ENCODE measurements at places on chromosomes 3 and 15.

DNA sequence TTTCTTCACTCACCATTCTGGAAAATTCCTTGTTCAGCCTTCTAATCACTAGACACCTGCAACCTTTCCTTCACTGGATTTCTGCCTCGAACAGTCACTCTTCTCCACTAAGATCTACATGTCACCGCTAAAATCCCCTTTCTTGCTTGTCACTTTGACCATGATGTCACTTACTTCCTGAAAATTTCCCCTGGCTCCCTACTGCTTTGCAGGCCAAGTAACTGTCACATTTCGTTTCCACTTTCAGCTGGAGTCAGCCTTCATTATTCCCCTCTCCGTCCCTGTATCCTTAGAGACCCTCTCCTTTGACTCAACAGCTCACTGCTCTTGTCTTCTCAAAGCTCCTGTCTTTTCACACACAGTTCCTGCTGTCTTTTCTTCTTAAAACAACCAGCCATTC is 15.9 kb downstream of the CHL1 start:
- no peak for DNase-seq

DNA sequence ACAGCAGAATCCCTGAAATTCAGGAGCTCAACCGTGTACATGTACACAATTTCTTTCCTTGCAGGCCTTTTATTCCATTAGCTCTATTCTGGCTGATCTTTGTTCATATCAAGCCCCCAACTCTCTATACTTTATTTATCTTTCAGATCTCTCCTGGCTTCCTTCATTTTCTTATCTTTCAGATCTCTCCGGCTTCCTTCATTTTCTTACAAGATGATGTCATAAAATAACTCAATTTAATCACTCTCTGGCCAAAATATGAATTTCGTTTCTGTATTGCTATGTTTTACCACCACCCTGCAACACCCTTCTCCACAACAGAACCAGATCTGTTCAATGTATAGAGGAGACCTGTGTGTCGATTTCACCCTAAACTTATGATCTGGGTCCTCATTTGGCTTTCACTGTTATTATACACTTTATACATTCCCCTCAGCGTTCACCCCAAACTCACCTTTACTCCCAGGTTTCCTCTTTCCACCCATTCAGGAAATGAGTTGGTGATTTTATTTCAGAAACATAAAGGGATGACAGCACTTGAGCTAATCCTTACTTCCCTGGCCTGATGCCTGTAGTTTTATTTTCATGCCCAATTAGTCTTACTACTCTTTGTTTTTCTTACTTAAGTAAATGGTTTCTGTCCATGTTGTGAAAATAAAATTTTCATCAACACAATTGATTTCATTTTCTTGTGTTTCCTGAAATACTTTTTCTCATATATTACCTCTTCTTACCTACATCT is 195.5 kb downstream of the BCHE start:
- no peak for DNase-seq

DNA sequence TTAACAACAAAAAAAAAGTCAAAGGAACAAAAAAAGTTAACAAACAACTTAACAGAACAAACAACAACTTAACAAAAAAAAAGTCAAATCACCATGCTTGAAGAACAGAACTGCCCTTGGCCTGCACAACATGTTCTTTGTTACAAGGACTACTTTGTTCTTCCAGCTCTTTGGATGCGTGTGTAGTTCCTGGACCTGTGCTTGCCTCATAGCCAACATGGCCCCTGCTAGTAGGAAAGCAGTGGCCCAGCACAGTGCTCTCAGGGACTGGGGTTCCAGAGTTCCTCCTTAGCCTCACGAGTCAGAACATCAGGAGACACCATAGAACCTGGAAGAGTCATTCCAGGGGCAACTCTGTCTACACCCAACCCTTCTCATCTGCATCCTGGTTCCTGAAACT is 10.9 kb upstream of the STRIT1 start:
- no peak for DNase-seq

GRCh38 chr3:52299879-52300611 is 12.4 kb downstream of the GLYCTK start:
- no peak for DNase-seq

DNA sequence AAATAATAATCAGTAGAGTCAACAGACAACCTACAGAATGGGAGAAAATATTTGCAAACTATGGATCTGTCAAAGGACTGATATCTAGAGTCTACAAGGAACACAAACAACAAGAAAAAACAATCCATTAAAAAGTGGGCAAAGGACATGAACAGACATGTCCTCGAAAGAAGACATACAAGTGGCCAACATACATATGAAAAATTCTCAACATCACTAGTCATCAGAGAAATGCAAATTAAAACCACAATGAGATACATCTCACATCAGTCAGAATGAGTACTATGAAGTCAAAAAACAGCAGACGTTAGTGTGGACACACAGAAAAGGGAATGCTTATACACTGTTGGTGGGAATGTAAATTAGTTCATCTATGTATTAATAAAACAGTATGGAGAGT is 33.7 kb downstream of the SLC2A2 start:
- DNase-seq = no peak

DNA sequence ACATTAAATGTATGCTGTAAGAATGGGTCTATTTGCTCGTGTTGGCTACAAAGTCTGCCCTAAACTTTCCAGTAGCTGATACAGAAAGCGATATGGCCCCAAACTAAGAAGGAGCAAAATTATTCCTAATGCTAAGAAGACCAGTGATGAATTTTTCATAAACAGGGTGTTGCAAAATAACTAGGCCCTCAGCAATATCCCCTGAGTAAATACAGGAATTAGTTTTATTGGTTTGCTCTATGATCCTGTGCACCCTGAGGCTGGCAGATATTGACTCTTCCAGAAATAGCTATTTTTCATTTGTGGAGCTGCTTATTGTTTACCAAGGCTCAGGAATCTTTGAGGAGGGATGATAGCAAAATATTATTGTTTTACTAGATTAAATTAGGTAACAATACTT is 60.9 kb upstream of the CCNL1 start:
- no peak for DNase-seq

- DNase-seq = no peak
Observed at GRCh38 chr15:38538328-38539007, 26.1 kb downstream of the RASGRP1 start.

GRCh38 chr3:78785004-78785403 is 982.8 kb downstream of the ROBO1 start:
- no peak for DNase-seq

GRCh38 chr15:79849789-79850188 is 47.0 kb downstream of the MTHFS start:
- DNase-seq = no peak

GRCh38 chr15:43168192-43169107 is 16.8 kb upstream of the CCNDBP1 start:
- DNase-seq = no peak

- DNase-seq = no peak
Observed at GRCh38 chr3:52394751-52395502, 50.0 kb downstream of the SEMA3G start.

- DNase-seq = no peak
Observed at GRCh38 chr3:139555249-139555648, 15.7 kb upstream of the RBP1 start.

DNA sequence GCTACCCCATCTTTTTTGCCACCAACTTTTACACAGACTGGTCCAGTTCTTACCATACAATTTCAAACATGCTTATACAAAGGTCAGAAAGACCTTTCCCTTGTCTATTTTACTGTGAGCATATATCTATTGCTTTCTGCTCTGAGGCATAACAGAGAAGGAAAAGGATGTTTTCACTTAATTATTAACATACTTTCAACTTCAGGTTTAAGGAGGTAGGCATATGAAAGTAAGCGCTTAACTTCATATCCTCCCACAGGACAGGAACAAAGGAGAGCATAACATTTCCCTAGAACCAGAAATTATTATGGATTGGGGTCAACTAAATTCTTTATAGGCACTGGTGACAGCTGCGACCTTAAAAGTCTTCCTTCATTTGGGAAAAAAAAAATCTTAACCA is 1.1 kb downstream of the MYEF2 start:
- no peak for DNase-seq

- DNase-seq = no peak
Observed at GRCh38 chr3:168467115-168467714, 371.5 kb upstream of the GOLIM4 start.

GRCh38 chr3:177146646-177147045 is 50.6 kb downstream of the TBL1XR1 start:
- DNase-seq = peak; percentile 73

GRCh38 chr3:154169796-154170110 is 48.6 kb downstream of the ARHGEF26 start:
- no peak for DNase-seq

- no peak for DNase-seq
Observed at GRCh38 chr3:48196611-48197010, 8.4 kb upstream of the CDC25A start.

DNA sequence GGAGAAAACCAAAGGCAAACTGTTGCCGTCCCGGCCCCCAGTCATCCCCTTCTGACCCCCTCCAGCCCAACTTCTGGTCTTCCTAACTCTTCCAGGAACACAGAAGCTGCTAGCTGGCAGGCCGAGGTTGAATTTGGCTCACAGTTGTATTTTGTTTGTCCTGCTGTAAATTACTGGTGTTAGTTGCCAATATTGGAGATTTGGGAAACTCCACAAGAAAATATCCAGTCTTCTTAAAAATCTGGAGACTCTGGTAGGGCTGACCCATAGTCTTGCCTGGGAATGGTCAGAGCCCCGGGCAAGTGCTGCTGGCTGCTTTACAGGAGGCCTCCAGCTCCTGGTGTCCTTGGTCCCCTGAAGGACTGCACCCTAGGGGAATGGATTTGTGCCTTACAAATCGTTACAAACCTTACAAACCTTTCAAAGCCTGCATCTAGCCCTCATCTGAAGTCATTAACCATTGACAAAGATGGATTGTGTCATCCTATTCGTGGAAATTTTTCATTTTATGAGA is 112.0 kb upstream of the MCTP2 start:
- no peak for DNase-seq

- no peak for DNase-seq
Observed at GRCh38 chr3:141191097-141191749, 40.4 kb upstream of the PXYLP1 start.

GRCh38 chr15:41987925-41988275 is 15.5 kb upstream of the EHD4 start:
- no peak for DNase-seq

DNA sequence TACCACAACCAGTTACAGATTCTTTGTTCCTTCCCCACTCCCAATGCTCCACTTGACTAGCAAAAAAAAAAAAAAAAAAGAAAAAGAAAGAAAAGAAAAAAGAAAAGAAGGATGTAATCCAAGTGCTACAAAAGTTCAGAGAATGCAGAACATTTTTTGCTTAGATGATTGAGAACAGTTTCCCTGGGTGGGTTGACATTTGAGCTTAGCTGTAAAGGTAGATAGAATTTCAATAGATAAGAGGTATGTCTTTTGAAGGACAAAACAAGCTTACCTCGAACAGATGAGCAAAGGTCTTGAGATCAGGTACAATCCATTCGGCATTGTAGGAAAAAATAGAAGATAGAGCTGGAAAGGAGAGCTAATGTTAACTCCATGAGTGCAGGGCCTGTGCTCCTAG is 344.6 kb upstream of the NECTIN3 start:
- DNase-seq = no peak

DNA sequence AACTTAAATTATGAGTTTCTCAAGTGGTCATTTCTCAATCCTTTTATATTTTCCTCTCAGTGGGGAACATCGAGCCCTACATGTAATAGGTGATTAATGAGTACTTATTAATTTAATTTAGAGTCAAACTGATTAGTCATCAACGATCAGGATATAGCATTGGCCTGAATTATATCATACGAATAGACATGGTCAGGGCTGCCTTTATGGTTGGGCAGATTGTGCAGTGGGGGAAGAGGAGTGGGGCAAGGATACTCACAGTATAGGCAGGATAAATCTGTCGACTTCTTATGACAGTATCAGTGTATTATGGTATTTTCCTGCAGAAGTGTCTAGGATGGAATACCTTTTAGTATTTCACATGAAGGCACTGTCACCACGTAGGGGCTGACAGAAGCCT is 27.0 kb downstream of the C2CD4A start:
- DNase-seq = no peak

- no peak for DNase-seq
Observed at GRCh38 chr3:177197727-177198460, 612 bp upstream of the TBL1XR1 start.

- DNase-seq = no peak
Observed at GRCh38 chr15:86744198-86744780, 664.6 kb downstream of the AGBL1 start.

DNA sequence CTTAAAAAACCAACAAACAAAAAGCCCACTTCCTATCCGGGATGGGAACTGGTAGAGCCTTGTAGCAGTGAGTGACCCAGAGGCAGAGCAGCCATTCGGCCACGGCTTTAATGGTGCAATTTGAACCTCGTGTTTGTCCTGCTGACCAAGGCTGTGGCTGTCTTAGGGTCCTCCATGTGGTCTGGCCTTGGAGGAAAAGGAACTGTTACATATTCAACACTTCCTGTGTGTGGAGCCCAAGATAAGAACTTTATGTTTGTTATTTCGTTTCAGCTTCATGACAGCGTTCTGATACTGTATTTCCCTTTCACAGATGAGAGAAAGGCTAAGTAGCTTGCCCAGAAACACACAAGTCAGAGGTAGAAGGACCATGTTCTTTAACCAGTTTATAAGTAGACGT is 269.8 kb downstream of the SV2B start:
- no peak for DNase-seq

GRCh38 chr3:42591811-42592210 is 1.2 kb downstream of the SS18L2 start:
- DNase-seq = no peak

GRCh38 chr3:172551874-172552273 is 28.6 kb upstream of the TNFSF10 start:
- DNase-seq = no peak

GRCh38 chr3:149291178-149291577 is 42.3 kb downstream of the TM4SF18 start:
- DNase-seq = peak; percentile 14

GRCh38 chr15:83435782-83436181 is 11.4 kb upstream of the SH3GL3 start:
- no peak for DNase-seq

GRCh38 chr3:129461022-129461421 is 21.0 kb downstream of the IFT122 start:
- no peak for DNase-seq

DNA sequence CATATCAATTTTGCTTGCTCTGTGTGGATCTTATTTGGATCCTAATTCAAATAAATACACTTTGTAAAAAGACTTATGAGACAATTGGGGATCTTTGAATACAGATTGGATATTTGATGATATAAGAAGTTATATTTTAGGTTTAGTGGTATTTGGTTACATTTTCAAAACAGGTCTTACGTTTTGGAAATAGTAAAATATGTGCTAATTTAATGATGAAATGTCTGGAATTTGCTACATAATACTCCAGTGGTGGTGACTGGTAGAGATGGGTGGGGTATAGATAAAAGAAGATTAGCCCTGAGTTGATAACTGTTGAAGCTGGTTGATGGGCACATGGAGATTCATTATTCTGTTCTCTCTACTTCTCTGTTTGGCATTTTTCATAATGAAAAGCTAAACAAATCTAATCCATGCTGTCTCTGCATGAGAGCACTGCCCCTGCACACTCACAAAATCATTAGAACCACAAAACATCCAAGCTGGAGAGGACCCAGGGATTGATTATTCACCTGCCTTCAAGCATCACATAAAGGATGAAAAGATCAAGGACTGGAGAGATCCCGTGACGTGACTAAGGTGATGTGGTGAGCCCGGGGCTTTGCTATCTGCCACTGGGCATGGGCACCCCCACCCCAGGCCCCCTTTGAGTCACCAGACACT is 58.9 kb downstream of the TLE3 start:
- no peak for DNase-seq

All from CD4-positive, alpha-beta T cell treated with Interleukin-4 for 4 hours (primary cell).